ENCODE measurements at places on chromosomes 1 and 21.

DNA sequence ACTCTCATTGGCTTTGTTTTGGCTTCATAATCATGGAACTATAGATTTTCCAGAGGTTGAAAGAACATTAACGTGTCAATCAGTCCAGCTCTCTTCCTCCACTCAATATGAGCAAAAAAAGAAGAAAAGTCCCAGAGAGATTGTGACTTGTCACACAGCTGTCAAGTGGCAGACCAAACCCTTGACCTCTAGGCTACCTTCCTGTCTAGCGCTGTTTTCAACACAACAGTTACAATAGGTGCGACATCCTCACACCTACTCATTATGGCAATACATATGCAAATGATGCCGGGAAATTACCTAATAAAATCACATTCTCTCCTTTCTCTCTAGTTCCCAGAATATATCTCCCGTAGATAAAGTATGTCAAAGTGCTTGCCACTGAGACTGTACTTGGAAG lies 1.1 kb downstream of the WARS2 start:
- peak; percentile 29 for DNase-seq

GRCh38 chr21:38277501-38278131 lies 20.8 kb downstream of the KCNJ15 start:
- DNase-seq: no peak

DNA sequence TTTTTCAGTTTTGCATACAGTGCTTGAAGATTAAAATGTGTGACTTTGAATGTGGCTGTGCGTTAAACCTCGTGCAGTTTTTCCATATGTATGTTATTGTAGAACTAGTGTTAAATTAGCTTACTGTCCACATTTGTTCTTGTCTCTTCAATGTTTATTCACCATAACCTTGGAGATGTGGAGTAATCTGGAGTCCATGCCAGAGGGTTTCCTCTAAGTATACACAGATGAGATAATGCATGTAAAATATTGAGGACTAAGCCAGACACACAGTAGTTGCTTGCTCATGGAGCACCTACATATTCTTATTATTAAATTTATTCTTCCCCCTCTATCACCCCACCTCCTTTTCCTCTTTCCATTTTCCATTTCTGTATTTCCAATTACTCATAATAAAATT lies 7.7 kb upstream of the GIPC2 start:
- no peak for DNase-seq

DNA sequence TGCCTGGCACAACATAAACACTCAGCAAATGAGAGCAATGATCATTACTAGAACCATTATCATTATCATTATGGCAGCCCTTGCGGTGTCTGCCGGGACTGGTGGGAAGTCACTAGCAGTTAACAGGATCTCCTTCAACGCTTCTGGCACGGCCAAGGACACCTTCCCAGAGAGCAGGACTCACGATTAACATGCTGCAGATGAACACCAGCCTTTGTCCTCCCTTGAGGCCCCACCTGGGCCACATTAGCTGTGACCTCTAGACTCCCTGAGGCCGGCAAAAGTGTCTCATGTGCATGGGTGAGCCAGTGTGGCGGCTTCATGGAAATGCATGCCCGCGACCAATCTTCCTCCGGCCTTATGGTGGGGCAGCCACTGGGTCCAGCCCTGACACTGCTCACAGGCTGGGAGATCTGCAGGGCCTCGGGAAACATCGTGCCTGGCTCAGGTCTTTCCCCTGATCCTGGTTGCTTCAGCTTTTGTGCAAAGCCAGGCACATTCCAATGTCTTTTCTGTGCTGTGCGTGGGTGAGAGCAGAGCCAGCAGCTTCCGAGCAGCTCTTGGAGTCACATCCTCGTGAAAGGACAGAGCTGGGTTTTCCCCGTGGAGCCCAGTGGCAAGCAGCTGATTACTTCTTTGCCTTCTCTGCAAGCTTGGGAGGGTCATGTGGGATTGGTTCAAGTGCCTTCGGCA lies 107.3 kb downstream of the HMGB4 start:
- no peak for DNase-seq

DNA sequence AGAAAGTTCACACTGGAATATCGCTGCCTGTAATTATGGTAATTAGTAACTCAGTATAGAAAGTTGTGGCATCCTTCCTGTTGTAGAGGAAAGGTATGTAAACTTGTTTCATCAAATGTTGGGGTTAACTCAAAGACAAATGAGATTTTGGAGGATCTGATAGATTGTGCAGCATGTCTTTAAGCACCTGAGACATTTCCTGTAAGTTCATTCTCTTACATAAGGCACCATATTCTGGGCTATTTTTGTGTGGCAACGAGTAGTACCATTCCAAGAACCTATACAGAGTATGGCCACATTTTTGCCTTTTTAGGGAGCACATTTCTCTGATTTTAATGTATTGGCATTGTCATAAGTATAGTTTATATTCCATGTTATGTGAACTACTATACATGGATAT lies 88.8 kb downstream of the CDC14A start:
- no peak for DNase-seq

DNA sequence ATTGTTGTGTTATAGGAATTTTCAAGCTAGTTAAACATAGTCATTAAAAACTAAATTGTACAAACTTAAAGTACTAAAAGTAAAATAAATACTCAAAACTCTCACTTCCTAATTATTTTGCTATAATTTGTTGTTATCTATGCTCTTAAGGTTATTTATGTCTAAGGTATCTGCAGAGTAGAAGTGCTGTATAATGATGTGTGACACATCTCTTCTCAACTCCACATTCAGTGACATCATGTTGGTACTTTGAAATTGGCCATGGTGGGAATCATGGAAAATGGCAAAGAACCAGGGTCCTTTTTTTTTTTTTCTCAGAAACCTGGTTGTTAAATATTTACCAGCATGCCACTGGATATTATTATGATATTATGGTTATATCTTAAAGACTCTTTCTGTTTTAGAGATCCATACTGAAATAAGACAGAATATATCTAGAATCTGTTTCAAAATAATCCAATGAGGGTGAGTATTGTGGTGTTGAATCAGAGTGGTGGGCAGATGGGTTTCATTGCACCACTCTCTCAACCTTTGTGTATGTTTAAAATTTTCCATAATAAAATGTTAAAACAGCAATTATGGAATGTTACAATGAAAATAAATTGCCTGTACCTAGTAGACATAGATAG lies 22.4 kb downstream of the LRRC8B start:
- DNase-seq: no peak

- DNase-seq: no peak
These were observed 47.2 kb upstream of the ST6GALNAC3 start for GRCh38 chr1:76027341-76027740.

Data from activated gamma-delta T cell treated with Interleukin-2 at 50 U/mL for 16 hours (primary cell).